Bronchial smooth muscle cell (primary cell): ENCODE measurements at places on chromosomes 4 and X. TPM values are rescaled to one million over a fixed set of nuclear protein-coding genes. Genes with fewer than 3 reads are reported as not detected.

ATP8A1 gene
- total RNA-seq: 0.77 and 2.2 TPM in 2 replicates

LRBA gene
- total RNA-seq: 36.7 and 37.5 TPM in 2 replicates

IQCM gene
- 0.09 and 0.16 TPM in 2 replicates for total RNA-seq

FRAS1 gene
- under 0.01 and 0.26 TPM in 2 replicates for total RNA-seq

CTAG1B gene
- not detected in 2 replicates for total RNA-seq

TLL1 gene
- not detected in 2 replicates for total RNA-seq

STX18 gene
- total RNA-seq: 20.8 and 29.5 TPM in 2 replicates
